ENCODE measurements at places on chromosomes 7 and 10.

DNA sequence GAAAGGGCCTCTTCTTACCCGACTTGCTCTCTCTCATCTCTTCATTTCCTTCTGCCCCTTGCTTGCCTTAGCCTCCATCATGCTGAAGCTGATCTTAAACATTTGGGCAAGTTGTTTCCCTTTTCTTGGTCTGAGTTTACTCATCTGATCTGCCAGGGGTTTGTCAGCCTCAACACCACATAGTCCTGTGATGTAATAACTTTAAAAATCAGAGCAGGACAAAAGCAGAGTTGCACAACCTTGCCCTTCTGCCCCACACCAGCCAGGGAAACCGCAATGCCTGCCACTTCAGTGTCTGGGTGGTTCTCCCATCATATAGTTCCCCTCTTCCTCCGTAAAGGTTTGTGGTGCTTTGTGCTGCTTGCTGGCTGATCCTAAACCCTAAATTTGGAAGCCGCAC, 9.9 kb upstream of the LIPM start:
- DNase-seq, result no peak

DNA sequence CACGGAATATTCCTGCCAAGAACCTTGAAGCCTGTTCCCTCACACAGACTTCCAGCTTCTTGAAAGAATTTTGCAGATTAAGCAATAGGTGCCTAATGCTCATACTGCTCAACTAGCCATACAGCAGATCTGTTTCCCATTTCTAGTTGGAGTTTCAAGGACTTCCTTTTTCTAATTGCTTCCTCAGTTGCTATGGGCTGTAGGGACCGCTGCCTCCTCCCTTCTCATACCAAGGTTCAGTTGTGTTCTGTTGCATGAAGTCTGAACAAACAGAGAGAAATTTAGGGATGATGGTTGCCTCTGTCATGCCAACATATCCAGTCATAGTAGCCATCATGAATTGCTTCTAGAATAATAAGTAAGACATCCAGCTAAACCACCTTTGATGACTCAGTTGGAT, 6.8 kb downstream of the ITGA8 start:
- DNase-seq, result no peak

DNA sequence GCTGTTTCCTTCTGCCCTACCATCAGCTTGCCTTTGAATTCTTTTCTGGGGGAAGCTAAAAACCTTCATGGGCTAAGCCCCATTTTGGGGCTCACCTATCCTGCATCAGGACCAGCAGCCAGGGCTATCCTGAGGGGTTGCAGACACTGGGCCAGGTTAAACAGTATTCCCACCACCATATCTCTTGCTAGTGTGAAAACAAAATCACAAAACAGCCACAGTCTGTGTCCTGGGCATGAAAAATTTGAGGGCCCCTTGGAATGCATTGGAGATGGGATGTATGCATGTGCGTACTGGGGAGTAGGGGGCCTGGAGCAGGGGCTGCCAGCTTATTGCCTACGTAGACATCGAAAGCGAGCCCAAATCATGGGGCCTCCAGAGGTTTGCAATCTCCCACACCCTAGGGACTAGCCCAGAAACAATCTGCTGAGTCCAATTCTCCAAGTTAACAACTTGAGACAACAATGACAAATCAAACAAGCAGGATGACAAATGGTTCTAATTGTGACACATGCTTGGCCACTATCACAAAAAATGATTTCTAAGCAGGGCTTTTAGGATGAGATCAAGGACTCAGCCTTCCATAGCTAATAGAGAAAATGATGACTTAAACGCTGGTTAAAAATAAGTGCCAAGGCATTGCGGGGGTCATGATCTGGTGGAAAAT, 557.1 kb downstream of the KCNMA1 start:
- no peak for DNase-seq

GRCh38 chr7:142917447-142917846, 16.1 kb downstream of the TRPV5 start:
- DNase-seq, result no peak

- no peak for DNase-seq
Observed at GRCh38 chr7:112744818-112745217, 45.4 kb downstream of the TMEM168 start.

- no peak for DNase-seq
Observed at GRCh38 chr10:15725603-15726002, 5.9 kb upstream of the ITGA8 start.

DNA sequence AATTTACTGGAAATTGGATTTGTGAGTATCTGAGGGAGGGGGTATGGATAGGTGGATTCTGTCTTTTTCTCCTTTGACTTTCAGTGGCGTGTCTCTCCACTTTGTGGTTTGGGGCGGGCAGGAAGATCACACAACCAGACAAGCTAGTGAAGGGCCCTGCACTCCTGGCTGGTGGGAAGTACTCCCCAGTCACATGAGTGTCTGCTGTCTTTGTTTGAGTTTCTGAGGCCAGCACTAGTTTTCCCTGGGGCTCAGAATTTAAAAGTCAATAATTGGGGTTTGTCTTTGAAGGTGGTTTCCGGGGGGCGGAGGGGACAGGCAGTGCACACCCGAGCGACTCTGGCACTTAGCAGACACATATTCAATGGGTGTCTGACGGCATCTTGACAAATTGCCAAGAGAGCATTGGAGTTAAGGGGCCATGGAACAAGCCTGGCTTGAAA, 120.1 kb downstream of the WDFY4 start:
- no peak for DNase-seq

- no peak for DNase-seq
Observed at GRCh38 chr7:17690030-17690429, 250.3 kb downstream of the SNX13 start.

DNA sequence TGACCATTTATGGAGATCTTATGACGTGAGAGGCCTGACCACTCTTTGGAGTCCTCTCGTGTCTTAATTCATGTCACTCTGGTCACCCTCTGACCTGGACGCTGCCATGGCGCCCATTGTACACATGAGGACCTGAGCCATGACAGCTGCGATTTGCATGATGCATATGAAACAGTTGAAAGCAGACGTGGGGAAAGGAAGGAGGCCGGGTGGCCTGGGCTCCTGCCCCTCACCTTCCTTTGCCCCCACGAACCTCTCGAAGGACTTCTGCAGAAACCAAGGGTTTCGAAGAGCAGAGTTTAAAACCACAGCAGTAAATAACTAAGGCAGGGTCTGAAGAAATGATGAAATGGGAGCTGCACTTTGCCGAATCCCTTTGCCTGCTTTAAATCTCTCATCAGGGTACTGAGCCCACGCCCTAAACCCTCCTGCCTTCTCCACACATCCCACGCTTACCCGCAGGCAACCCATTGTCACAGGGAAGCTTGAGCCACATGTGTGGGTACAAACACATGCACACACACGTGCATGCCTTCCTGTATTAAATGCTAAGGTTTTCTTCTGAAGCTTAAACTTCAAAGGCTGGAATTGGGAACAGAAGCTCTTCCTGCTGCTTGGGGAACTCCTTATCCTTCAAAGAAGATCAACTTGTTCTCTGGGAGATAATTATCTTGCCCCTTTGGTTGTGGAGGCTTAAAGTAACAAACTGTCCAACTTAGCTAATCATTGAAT, 11.7 kb upstream of the CALML3 start:
- no peak for DNase-seq

- no peak for DNase-seq
Observed at GRCh38 chr10:46277840-46278239, 9.0 kb upstream of the ANTXRL start.

GRCh38 chr7:767580-767940, 40.5 kb upstream of the PRKAR1B start:
- no peak for DNase-seq

GRCh38 chr7:107292591-107292990, 123.8 kb downstream of the HBP1 start:
- DNase-seq, result no peak

- DNase-seq, result no peak
Observed at GRCh38 chr10:110005719-110006118, 2.1 kb upstream of the ADD3 start.

DNA sequence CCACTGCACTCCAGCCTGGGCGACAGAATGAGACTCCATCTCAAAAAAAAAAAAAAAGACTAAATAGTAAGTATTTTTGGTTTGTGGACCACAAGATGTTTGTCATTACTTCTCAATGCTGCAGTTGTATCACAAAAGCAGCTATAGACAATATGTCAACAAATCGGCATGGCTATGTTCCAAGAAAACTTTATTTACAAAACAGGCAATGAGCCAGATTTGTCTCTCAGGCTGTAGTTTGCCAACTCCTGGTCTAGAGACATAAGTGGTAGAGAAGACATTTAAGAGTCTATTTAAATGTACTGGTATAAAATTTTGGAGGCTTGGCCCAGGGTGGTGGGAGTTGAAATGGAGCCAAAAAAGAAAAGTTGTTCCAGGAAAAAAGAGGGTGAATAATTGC, 185.8 kb downstream of the SORCS1 start:
- no peak for DNase-seq

DNA sequence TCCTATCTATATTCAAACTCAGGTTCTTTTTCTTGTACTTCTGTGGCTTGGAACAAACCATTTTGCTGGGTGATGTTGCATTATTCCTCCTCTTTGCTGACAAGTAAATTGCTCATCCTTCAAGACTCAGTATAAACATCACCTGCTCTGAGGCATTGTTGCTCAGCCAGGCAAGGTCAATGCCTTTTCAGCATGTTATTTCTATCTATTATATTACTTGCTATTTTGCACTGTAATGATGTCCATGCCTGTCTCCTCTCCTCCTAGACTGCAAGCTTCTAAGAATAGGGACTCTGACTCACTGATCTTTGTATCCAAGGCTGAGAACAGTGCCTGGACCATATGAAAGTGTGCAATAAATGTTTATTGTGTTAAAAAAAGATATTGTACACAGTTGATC, 293.8 kb downstream of the RNLS start:
- no peak for DNase-seq

DNA sequence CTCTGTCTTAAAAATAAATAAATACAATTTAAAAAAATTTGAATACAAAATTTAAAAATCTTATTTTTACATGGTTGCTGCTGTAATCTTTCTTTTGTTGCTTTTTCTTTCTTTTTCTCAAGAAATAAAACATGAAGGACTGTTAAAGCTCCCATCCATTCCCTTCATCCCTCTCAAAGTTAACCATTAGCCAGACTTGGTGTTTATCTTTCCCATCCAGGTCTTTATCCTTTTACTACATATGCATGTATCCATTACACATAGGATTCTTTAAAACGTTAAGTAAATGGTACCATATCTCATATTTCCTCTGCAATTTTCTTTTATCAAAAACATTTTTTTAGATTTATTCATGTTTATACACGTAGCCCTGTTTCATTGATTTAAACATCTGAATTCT, 70.1 kb downstream of the CREB3L2 start:
- DNase-seq, result no peak

DNA sequence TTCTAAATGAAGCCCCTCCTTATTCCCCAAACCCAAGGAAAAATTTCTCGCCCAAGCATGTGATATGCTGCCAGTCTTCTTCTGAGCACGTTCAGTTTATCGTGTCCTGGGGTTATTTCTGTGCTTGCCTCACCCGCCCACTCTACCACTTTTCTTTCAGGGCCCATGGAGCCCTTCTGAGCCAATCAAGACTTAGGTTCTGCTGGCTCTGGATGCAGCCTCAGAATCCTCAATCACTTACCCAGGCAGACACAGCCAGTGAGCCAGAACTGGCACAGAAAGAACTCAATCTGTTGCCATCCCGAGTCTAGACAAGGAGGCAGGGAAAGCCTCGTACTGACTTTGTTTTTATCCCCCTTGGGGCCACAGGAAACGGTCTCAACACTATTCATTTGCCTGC, 34.2 kb upstream of the C10orf90 start:
- DNase-seq, result no peak

DNA sequence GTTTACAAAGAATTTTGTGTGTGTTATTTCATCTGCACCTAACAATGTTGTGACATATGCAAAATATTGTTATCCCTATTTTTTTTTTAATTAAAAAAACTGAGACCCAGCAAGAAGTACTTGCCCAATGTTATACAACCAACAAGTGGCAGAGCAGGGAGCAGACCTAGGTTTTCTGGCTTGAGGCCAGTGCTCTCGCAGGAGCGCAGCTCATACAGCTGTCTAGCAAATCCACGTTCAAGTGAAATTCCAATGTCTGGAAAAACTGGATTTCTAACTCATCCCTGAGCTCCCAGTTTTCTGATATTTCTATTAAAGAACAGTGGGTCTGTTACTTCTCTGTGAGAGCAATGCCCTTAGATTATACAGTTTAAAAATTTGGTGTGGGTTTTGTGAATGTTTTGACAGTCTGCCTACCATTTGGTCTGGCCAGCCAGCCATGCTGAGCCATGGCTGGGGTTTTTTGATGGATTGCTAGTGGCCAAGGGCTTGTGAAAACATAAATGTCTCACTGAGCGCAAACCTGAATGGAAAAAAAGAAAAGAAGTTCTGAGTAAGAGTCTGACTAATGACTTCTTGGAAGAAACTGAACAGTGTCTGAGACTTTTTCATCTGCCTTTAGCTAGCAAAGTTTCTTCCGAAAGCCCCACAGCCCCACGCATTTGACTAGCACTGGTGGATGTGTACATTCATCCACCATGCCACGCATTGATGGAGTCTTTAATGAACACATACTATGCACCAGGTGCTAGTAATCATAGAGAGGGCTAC, 15.4 kb upstream of the PRF1 start:
- no peak for DNase-seq

DNA sequence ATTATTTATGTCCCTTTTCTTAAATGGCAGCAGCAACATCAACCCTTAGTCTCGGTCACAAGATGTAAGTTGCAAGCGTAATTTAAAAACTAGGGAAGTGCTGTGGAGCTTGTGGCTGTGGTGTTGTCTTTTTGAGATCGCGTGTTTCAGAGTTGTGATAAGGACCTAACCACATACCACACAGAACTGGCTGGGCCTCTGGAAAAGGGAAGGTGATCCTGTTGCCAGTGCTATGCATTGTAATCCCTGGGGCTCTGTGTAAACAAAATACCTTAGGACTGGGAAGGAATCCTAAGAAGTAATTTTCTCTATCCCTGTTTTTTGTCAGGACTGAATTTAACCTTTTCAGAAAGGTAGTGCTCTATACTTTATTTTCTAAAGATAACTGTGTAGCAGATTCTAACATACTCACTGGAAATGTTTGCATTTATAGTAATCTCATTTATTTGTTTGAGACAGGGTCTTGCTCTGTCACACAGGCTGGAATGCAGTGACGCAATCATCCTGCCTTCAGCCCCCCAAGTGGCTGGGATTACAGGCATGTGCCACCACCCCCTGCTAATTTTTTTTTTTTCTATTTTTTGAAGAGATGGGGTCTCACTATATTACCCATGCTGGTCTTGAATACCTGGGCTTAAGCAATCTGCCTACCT, 60.4 kb downstream of the INPP5F start:
- no peak for DNase-seq

GRCh38 chr7:95246831-95247370, 77.4 kb downstream of the PON1 start:
- DNase-seq, result no peak

GRCh38 chr10:48697821-48698764, 13.4 kb downstream of the WDFY4 start:
- DNase-seq, result no peak

DNA sequence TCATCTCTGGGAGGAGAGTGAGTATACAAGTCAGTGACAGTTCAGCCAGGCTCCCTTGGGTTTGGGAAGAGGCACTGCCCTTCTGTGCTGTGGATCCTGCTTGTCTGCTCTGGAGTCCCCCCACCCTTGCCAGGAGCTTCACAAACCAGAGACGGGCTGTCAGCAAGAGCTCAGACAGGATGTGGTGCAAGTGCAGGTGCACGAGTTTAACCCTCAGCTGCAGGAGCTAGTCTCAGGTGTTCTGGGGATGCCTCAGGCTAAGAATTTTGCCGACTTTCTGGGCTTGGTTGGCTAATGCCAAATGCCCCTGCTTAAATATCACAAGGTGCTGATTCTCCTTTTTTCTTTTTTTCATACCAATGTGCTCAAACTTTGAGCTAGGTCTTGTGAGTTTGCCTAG, 22.3 kb downstream of the ZNF783 start:
- DNase-seq, result no peak

GRCh38 chr7:6016653-6016966, 7.5 kb downstream of the AIMP2 start:
- no peak for DNase-seq

All from thoracic aorta (tissue), 2 donors.